ENCODE measurements at places on chromosomes 2 and 18.

DNA sequence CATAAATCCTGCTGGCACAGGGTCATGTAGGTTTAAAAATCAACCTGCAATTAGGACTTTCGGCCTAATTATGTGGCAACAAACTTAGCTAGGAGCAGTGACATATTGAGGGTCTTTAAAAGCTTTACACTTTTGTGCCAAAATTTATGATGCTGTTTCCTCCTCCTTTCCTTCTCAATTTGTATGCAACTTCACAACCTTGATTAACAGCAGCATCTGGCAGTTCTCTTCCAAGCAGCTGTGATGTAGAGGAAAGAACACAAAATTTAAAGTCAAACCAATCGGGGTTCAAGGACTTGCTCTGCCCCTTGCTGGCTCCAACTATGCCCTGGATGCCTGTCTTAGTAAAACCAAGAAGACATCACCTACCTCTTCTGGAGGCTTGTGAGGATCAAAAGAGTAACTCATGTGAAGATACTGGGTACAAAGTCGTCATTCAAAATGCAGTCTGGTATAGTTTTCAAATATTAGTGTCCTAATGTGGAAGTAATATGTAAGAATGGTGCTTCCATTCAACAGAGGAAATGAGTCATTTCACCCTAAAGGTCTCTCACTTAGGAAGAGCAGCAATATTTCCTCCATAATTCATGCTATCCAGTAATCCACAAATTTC, 94.7 kb downstream of the ANKRD44 start:
- no peak for DNase-seq

DNA sequence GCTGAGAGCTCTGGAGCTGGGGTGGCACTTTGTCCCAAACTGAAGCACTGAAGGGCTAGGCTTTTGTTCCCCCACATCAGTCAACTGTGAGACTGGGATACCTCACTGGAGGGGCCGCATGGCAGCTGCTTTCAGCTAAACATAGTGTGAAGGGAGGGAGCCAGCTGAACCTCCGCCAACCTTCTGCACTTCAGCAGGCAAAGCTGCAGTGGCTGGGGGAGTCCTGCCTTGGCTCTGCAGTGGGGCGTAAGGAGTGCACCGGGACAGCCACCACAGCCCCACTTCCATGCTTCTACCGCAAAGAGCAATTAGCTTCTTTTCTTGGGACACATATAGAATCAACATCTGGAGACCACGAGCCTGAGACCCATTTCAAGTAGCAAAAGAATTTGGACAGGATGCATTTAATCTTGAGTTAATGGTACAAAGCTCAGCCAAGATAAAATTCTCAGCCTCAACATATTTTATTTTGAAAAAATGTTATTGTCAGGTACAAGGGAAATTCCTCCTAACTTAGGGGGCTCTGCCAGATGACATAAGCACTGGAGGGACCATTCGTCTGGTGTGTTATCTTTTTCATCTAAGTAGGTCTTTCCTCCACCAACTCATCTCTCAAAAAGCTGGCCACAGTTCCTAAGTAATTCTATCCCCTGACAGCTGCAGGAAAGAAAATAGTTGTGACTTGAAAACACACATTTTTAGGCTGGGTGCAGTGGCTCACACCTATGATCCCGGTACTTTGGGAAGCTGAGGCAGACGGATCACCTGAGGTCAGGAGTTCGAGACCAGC, 25.6 kb upstream of the MYCN start:
- DNase-seq: no peak

DNA sequence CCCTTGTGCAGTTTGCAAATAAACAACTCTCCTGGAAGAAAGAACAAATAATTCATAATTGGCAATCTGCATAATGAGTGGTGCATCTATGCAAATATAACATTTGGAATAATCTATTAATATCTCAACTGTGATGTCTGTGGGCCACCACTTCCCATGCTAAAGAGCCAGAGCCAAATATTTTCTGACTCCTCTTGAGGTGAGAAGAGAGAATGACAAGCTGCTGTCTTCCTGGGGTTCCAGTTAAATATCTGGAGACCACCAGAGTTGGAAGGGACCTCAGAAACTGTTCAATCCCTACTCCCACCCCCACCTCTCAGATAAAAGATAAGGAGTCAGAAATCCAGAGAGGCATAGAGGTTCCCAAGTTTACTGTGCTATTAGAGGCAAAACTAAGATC, 241.0 kb upstream of the SLC14A2 start:
- no peak for DNase-seq

DNA sequence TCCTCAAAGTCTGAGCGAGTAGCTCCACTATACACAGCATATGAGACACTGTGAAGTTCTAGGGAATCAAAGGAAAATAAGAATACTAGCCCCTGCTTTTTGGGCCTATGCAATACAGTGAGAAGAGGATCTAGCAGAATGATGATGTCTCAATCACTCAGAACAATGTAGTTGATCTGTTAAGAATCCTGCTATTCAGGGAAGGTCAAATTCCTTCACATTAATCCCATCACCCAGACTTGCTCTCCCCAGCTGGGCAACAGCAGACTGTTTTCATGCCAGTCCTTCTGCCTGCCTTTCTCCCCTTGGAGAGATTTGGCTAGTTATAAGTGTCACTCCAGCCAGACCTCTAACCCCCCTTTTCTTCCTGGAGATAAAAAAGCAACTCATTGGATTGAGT, 230.0 kb upstream of the EPHA4 start:
- DNase-seq: no peak

- no peak for DNase-seq
Measured at GRCh38 chr2:27752551-27753237, 18.8 kb upstream of the MRPL33 start.

GRCh38 chr2:173395567-173396351, 41.1 kb downstream of the CDCA7 start:
- no peak for DNase-seq

- no peak for DNase-seq
Measured at GRCh38 chr2:46695283-46695682, 215.9 kb downstream of the TMEM247 start.

DNA sequence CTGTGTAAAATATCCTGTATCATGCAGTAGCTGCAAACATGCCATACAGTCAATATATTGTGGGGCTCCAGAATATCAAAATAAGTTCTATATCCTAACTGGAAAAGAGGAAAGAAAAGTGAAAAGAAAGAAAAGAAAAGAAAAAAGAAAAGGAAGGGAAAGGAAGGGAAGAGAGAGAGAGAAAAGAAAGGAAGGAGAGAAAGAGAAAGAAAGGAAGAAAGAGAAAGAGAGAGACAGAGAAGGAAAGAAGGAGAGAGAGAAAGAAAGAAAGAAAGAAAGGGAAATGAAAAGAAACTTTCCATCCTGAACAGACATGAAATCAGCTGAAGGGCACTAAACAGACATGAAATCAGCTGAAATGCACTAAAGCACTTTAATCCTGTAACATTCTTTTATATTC, 288.4 kb upstream of the NCKAP5 start:
- DNase-seq: no peak

- no peak for DNase-seq
Measured at GRCh38 chr2:164847981-164848741, 6.5 kb upstream of the COBLL1 start.

- DNase-seq: no peak
Measured at GRCh38 chr18:48994044-48994651, 43.4 kb upstream of the SMAD7 start.

DNA sequence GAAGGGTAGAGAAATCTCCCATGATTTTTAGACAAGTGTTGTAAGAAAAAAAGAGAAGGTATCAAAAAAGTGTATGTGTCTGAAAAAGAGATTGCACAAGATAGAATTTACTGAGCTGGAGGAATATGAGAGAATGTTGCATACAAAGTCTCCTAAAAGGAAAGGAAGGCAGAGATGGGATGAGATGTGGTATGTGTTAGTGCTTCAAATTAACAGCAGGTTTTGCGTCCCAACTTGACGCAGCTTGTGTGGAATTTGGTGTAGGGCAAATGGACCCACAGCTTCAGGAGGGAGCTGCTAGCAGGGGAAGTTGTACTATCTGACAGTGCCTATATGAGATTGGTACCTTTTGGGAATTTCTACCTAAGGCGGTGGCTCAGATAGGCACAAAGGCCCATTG, 9.0 kb upstream of the RASGRP3 start:
- DNase-seq: no peak

GRCh38 chr18:60503199-60503598, 130.6 kb upstream of the MC4R start:
- no peak for DNase-seq

- no peak for DNase-seq
Measured at GRCh38 chr2:234050455-234051135, at the start of gene SPP2. Gene SPP2, plus strand, starts transcription at chr2:234050702. Its CDS starts 85 bp downstream, at chr2:234050787.

DNA sequence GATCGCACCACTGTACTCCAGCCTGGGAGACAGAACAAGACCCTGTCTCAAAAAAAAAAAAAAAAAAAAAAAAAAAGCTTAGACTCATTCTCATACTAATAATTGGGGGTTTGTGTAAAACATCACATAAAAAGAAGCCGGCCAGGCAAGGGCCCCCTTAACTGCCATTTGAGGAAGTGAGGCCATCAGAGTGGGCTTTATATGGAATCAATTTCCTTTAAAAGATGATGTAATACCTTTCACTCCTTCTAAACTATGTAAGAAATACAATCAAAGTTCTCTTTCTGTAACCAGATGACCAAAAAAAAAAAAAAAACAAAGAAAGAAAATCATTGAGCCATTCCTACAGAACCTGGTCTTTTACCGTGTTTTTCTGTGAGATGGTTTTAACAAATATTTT, 13.1 kb upstream of the GPR55 start:
- DNase-seq: no peak

- peak; percentile 2 for DNase-seq
Measured at GRCh38 chr2:231931481-231931915, 5.3 kb upstream of the NPPC start.

DNA sequence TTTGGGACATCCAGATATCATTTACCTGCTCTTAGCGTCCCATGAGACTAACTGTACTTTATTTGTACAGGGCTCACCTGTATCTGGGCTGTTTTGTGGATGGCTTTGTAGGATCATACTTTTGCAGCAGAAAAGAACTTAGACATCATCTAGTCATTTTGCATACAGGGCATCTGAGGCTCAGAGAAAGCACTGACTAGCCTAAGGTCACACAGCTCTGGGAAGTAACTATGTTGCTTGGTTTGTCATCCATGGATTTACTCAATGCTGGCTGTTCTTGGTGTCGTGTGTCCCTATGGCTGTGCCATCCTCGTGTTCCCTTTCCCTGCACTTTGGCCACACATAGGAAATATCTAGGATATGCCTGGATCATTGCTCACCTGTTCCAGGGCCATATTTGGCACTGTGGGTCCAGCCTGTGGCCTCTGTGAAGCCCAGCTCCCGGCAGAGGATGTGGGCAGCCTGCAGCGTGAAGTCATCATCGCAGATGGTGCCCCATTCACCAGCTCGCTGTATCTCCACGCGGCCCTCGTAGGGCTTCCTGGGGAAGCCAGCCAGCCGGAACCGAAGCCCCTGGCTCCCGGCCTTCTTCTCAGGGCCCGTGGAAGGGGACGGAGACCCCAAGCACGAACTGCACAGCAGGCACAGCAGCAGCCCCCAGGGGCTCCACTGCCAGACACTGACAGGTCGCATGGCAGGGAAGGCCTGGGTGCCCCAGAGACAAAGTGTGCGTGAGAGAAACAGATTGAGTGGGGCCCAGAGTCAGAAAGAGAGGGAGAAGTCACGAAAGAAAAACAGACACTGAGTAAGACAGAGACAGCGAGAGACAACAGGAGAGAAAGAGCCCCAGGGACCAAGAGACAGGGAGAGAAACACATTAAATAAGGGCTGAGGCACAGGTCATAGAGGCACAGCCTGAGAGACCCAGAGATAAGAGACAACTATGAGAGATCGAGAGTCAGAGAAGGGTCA, 1.5 kb downstream of the LOXL3 start:
- no peak for DNase-seq

DNA sequence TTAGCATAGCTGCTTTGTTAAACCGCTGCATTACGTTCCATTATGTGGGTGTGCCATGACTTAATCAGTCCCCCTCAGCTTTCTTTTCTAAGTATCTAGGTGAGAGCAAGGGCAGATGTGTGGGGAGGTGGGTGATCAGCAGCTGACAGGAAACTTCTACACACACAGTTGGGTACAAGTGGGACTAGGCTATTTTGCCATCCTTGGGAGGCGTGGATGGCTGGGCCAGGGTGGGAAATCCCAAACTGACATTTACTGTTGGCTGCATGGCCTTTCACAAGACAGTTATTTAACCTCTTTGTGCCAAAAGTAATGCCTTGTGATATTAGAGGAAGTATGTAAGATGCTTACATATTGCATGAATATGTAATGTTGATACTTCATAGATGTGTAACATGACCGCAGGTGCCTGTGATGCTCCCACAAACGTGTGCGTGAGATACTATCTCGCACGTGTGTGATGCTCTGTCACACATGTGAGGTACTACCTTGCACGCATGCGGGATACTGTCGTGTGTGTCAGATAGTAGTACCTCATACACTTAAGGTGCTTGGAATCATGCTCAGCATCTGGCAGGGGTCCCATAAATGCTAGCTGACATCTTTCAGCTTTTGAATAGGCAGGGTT, 314.5 kb downstream of the PRKCE start:
- no peak for DNase-seq

GRCh38 chr2:3463944-3464343, 55.4 kb downstream of the ADI1 start:
- no peak for DNase-seq

DNA sequence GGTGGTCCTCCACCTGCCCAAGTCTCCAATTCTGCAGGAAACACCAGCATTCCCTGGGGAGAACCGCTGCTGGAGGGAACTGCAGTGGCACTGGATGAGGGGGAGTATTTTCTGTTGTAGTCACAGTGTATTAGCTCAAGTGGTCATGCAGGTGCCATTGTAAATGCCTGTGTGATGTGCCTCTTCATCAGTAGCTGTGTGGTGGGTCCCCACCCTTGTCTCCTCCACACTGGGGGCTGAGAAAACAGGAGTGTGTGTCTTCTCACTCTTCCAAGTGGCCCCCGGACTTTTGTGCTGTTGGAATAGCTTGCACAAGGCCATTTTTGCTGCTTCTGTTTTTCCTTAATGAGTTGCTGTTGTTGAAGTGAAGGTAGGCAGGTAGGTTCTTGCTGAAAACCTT, 8.7 kb downstream of the NCK2 start:
- DNase-seq: no peak

DNA sequence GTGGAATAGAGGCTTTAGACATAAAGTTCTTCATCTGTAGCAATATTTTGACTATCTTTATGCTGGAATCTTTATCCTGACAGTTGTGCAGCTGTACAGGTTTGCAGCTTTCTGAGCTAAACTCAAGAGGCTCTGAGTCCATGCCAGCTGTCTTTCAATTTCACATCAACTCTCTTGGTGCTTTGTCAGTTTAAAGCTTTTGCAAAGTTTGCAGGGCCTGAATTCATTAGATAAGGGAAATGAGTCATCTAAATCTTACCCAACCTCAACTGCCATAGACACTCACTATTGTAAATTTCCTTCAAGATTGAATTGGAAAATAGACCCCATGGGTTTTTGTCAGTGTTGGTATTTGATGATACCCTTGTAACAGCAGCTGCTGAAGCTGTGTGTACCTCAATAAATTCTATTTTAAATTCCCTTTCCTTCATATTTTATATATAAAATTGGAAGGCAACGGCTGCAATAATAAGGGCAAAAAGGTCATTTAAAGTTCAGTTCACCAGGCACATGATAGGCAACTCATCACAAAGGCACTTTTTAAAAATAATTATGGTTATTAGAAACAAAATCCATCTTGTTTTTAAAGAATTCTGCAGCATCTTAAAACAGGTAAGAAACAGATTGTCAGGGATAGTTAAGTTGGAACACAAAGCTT, 169.9 kb upstream of the SLC39A10 start:
- peak; percentile 45 for DNase-seq

- DNase-seq: no peak
Measured at GRCh38 chr2:209441541-209441940, 17.7 kb downstream of the MAP2 start.

Data from activated CD4-positive, alpha-beta T cell treated with anti-CD3 and anti-CD28 coated beads, Interleukin-2, amount 10 ng/mL, durations not matched to agents 7 days and 5 days (primary cell).